Stimulated activated CD4-positive, alpha-beta T cell treated with anti-CD3 and anti-CD28 coated beads, TNF-alpha, amount 100 ng/mL, for 1 hour (primary cell): ENCODE measurements at places on chromosomes 7 and 10.

- DNase-seq = no peak
Measured at GRCh38 chr7:31791881-31792280, 104.9 kb downstream of the PPP1R17 start.

- DNase-seq = no peak
Measured at GRCh38 chr10:119546009-119546408, 3.5 kb upstream of the RGS10 start.

GRCh38 chr7:108340856-108341411 is 115.3 kb downstream of the NRCAM start:
- no peak for DNase-seq

GRCh38 chr10:46236546-46236887 is 50.3 kb upstream of the ANTXRL start:
- no peak for DNase-seq

DNA sequence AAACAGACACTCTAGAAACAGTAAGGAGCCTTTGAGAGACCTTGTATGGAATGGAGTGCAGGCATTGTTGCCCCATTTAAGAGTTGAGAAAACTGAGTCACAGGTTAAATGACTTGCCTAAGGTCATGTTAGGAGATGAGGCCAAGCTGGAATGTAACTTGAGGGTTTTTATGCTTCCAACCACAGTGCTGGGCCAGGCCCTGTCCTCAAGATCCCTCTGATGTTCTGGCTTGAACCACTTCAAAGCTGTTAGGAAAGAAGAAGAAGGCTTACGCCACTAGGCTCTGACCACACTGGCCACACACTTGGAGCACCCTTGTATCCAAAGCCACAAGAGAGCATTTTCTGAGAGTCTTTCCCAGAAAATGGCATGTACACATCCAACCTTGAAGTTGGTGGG is 42.7 kb downstream of the PLAU start:
- DNase-seq = no peak
